ENCODE measurements at places on chromosomes 3 and 15. TPM values are rescaled to one million over a fixed set of nuclear protein-coding genes. Genes with fewer than 3 reads are reported as not detected.
A peak's percentile ranks its signal among the peaks of the same experiment; 100 is the strongest.

DNA sequence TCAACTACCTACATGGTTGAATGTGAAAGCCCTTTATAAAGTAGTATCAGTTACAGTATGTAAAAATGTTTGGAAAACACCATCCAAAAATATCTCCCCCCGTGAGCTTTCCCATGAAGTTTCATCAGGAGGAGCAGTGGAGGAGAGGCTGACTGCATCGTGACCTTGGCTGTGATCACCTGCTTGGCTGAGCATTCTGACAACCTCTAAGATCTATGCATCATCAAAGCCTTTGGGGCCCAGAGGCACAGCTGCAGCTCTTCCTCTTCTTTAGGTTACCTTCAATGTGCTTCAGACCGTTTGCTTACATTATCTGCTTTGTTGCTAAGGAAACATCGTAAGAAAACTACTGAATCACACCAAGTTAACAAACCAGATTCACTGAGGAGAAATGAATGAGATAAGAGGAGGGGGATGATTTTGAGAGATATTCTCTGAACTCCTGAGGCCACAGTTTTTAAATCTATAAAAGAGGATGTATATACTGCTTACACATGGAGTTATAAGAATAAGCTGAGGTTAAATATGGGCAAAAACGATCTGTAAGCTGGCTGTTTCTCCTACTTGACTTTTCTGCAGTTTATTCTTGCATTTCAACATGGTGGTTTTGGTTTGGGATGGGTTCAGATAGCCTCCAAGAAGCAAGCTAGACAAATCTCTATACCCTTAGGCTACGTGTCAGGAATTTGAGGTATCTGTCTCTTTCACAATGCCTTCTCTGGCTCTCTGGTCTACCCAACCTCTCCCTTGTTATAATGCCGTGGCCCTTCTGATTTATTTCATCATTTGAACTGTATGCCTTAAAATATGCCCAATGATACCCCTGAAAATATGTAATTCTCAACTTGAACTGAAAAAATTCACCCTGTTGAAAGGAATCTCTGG is 4.0 kb downstream of the GCSAM start:
- no peaks in the 10 kb centered on the region for H3K4me1 ChIP-seq
- DNase-seq, result no peak
- no peaks in the 10 kb centered on the region for H3K27me3 ChIP-seq
- H3K4me3 ChIP-seq, result no peak overlapping the region
- peaks cover 2% of the 10 kb centered on the region for H3K36me3 ChIP-seq

DNA sequence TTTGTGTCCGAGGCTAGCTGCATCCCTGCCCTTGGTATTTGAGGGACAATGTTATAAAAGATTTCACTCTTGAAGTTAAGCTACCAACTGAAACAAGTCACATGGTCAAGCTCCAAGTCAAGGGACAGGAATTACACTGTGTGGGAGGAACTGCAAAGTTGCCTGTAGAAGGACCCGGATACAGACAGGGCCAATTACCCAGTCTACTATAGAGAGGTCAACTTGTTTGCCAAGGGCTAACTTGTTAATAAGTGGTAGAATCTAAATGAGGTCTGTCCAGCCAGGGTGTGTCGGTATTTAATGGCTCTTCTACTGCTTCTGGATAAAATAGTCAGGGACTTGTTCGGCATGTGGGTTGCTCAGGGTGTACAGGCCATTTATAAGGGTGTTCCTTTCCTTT is 55.7 kb downstream of the PTPRG start:
- H3K36me3 ChIP-seq, result no peaks in the 10 kb centered on the region
- DNase-seq, result no peak
- H3K4me1 ChIP-seq, result peaks cover 1% of the 10 kb centered on the region
- no peak overlapping the region for H3K4me3 ChIP-seq
- no peak overlapping the region for H3K27ac ChIP-seq
- no peaks in the 10 kb centered on the region for H3K27me3 ChIP-seq

HES1 gene
- 37.8 TPM for total RNA-seq

- no peaks in the 10 kb centered on the region for H3K36me3 ChIP-seq
- peak; percentile 30 for DNase-seq
- no peaks in the 10 kb centered on the region for H3K27me3 ChIP-seq
- no peak overlapping the region for H3K27ac ChIP-seq
- no peak overlapping the region for H3K4me3 ChIP-seq
Observed at GRCh38 chr3:53146319-53146891, 14.6 kb upstream of the PRKCD start.

MESP1 gene
- total RNA-seq, result 1.2 TPM

ADGRG7 gene
- total RNA-seq, result not detected

SLC51A gene
- total RNA-seq, result not detected

DNA sequence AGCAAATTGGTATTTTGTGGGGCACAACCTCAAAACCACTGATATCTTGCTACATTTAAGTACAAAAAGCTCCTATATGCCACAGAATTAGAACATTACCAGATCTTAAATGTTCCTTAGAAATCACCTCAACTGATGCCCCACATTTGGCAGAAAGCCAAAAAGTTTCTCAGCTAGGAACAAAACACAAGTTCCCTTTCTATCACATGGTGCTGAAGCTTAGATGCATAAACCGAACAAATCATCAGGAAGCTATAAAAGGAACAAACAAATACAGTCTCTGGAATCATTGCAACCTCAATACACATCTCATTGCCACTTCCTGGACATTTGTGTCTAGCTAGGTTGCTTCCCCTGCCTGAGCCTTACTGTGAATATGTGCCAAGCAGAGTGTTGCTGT is 492.6 kb downstream of the LPP start:
- no peak overlapping the region for H3K4me3 ChIP-seq
- H3K4me1 ChIP-seq, result peaks cover 8% of the 10 kb centered on the region
- no peak for DNase-seq
- H3K27me3 ChIP-seq, result no peaks in the 10 kb centered on the region

CLDN16 gene
- not detected for total RNA-seq

DNA sequence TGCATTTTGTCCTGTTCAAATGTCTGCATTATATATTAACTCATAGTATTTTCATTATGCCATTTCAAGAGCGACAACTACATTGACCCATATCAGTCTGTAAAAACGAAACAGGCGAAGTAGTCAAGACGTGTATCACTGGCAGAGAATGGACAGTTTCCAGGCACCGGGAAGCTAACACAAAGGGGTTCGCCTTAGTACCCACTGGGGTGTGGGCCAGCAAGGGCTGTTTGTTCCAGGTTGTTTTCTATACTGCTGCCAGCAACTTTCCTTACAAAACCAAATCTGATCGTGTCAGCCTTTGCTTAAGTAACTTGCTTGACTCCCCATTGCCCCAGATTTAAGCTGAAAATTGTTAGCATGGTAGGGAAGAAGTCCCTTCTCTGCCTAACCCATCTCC is 87.1 kb downstream of the CGNL1 start:
- no peak overlapping the region for H3K4me3 ChIP-seq
- H3K36me3 ChIP-seq, result no peaks in the 10 kb centered on the region
- no peaks in the 10 kb centered on the region for H3K27me3 ChIP-seq
- no peak overlapping the region for H3K27ac ChIP-seq
- H3K4me1 ChIP-seq, result peaks cover 3% of the 10 kb centered on the region

DNA sequence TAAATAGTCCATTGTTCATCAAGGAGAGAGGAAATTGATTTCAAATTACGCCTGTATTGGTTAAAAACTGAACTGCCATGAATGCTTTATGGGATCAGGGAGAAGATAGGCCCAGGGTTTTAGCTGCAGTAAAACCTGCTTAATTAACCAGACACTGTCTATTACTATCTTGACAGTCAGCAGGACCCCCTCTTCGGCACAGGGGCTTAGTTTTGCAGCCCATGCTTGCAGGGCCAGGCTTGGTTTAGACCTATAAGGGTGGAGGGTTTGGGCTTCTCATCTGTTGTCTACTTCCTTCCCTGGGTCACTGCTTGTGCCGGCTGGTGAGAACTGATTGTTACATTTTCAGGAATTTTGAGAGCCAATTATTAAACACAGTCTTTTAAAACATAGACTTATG is 41.1 kb downstream of the PTPRG start:
- no peaks in the 10 kb centered on the region for H3K4me1 ChIP-seq
- no peaks in the 10 kb centered on the region for H3K27me3 ChIP-seq
- H3K36me3 ChIP-seq, result peaks cover 1% of the 10 kb centered on the region
- no peak for DNase-seq
- no peak overlapping the region for H3K4me3 ChIP-seq
